ENCODE measurements at places on chromosomes 7 and 10.

GRCh38 chr7:38909870-38910269 is 879 bp upstream of the VPS41 start:
- no peak for DNase-seq

DNA sequence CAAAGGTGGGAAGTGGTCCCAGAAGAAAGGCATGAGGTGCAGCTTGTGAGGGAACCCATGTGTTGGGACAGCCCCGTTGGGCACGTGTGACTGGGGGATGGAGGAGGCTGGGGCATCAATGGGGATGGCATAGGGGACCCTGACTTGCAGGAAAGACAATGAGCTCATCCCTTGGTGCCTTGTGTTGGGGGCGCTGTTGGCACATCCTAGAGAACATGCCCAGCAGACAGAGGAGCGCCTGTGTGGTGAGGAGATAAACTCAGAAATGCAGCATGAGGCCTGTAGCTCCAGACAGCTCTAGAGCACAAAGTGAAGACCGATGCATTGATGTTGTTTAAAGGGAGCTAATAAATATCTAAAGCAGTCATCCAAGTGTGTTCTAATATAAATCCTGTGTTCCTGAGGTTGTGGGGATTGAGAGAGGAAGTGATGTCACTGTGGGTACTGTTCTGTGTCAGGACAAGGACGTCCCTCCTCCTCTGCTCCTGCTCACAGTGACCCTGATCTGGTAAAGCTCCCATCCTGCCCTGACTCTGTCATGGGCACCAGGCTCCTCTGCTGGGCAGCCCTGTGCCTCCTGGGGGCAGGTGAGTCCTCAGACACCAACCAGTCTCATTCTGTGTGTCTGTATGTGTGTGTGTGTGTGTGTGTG is 126.1 kb upstream of the PRSS58 start:
- DNase-seq: no peak

DNA sequence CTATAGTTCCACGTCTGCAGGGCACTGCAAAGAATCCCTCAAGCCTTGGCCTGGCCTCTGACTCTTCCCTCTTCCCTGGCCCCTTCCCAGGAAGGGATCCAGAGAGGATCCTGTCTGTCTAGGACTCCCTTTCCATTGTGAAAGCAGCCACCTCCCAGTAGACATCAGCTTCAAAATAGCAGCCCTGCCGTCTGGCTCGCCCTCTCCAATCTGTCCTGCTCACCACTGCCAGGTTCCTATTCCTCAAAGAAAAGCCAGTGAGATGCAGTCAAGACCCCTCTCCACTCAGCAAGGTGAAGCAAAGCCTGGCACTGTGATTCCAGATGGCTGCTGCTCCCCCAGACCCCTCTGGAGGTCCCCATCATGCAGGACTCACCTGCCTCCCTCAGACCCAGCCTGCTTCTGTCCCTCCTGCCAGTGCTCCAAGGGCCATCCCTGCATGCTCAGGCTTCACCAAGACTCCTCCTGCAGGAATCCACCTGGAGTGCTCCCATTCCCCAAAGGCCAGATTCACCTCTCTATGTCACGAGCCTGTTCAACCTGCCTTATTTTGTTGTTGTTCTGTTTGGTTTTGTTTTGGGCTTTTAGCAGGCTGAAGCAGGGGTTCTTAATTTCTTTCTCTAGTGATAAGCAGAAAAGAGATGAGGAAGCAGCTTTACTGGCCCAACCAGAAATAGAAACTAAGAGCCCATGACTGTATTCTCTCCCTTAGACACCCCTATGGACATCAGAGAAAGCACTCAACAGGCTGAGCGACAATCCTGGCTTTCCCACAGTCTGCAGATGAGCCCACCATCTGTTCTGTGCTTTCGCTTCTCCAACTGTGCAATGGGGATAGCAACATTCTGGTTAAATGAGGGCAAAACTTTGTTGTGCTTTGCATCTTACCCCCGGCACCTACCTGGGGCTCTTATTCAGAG is 305.1 kb downstream of the GRID1 start:
- DNase-seq: no peak

GRCh38 chr7:2873686-2874551 is 29.8 kb upstream of the GNA12 start:
- DNase-seq: peak; percentile 57

GRCh38 chr10:45640941-45641340 is 31.6 kb downstream of the ZFAND4 start:
- no peak for DNase-seq

DNA sequence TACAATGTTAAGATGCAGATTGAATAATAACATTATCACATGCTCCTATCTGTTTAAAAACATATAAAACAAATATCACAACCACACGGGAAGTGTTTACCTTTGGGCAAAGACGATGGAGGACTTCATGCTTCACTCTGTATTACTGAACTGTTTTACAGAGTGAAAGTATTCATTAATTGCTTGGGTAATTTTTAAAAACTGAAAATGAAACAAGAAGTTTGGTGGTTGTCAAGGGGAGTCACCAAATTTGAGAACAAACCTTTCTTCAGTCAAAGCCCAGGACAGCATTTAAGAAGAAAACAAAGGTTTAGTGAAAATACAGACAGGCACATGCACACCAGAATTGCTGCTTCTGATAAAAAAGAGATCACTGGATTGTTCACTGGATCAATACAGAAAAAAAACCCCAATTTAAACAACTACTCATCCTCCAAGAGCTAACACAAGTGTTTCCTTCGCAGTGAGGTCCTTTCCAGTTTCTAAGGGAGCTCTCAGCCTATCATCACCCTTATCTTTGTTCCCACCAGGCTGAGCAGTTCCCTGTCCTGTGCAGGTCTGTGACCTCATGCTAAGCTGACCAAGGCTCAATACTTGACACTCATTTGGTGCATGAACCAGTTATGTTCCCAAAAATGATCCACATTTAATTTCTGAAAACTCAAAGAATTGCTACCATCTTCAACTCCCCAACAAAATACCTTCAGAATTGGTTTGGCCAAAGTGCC is 8.8 kb downstream of the PARP12 start:
- no peak for DNase-seq

- DNase-seq: peak; percentile 8
Observed at GRCh38 chr10:59831658-59832503, 74.5 kb downstream of the CCDC6 start.

DNA sequence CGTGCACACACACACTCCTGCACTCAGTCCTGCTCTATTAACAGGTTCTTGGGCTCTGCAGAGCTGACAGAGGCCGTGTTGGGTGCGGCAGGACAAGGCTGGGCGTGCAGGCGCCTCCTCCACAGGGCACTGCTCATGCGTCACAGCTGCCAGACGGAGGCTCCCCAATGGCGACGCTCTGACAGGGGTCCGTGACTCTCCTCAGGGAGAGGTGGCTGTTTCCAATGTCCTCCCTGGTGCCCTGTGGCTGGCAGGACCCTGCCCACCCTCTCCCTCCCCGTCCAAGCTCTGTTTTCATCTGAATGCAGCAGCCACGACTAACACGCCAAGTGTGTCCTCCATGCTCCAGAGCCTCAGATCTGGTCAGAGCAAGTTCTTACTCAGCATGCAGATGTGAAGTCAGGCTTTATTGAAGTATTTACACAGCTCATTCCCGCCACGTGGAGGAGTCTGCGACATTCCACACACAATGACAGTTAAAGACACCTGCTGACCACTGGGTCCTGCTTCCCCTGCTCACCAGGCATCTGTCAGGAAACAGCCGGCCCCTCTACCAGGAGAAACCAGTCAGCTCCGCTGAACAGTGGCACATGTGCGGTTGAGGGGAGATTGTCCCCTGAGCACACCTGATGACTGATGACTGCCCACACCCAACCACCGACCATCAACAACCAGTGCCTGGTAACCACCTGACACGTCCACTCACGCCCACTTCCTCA is 116.7 kb downstream of the VIPR2 start:
- peak; percentile 44 for DNase-seq

GRCh38 chr7:104825099-104825498 is 188.9 kb upstream of the KMT2E start:
- no peak for DNase-seq

DNA sequence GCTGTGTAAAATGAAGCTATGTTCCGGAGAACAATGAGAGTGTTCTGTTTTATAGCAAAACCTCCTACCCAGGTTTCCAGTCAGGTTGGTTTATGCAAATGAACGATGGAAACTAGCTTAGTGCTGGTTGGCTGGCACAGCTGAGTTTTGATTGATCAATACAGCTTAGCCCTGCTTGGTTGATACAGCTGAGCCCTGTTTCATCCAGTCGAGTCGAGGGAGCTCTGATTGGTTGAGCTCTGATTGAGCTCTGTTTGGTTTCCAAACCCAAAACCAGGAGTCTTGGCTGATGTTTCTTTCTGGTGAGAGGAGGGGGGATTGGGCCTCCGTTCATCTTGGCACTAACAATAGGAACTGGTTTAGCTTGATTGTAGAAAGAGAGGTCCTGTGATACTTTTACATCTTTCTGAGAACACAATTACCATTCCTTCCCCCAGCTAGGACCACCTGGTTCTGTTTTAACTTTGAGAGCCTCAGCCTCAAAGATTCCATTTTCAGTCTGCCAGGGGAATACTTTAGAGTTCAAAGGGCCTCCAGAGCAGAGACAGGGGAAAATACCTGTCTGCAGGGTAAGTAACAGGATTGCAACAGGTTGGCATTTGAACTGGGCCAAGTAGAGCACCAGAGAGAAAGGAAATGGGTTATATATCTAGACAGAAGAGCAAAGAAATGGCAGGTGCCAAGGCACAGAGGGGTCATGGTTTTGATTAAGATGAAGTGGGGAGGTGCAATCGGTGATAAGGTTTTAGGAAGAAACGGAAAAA is 210.9 kb downstream of the GRM8 start:
- DNase-seq: no peak

DNA sequence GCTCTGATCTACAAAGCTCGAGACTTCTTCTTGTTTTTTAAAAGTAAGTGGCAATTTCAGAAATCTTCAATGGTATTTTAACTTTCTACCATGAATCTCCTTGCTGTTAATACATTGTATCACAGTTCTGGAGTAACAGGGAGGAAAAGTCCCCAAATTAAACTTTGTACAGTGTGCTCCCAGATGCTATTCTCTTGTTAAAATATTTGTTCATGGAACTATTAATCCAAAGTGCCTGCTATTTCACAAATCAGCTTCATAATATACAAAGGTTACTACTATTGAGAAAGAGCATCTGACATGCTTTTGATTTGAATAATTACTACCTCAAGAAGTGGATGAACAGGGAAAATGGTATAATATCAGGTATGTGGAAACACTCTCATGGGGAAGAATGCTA is 36.6 kb downstream of the SIRT1 start:
- DNase-seq: no peak

DNA sequence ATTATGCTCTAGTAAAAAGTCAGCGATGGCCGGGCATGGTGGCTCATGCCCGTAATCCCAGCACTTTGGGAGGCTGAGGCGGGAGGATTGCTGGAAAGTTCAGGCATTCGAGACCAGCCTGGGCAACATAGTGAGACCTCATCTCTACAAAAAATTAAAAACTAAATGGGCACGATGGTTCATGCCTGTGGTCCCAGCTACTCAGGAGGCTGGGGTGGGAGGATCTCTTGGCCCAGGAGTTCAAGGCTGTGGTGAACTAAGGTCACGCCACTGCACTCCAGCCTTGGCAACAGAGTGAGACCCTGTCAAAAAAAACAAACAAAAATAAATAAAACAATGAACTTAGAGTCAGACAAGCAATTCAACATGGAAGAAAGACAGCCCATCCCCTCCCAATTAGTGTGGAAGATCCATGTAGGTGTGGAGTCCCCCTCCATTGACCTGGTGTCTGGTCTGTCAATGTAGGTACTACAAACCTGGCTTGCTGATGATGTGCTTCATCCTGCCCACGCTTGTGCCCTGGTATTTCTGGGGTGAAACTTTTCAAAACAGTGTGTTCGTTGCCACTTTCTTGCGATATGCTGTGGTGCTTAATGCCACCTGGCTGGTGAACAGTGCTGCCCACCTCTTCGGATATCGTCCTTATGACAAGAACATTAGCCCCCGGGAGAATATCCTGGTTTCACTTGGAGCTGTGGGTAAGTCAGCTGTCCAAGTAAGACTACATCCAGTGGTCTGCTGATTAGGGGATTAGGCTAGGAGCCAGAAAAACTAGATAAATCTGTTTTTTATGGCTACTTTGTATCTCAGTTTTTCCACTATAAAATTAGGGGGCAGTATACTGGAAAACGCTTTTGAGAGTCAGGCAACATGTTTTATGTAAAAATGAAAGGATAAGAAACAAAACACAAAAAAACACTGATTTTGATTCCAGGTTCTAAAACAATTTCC is 9.3 kb downstream of the SCD start:
- DNase-seq: no peak

- no peak for DNase-seq
Observed at GRCh38 chr7:111953611-111954010, 252.6 kb downstream of the DOCK4 start.

DNA sequence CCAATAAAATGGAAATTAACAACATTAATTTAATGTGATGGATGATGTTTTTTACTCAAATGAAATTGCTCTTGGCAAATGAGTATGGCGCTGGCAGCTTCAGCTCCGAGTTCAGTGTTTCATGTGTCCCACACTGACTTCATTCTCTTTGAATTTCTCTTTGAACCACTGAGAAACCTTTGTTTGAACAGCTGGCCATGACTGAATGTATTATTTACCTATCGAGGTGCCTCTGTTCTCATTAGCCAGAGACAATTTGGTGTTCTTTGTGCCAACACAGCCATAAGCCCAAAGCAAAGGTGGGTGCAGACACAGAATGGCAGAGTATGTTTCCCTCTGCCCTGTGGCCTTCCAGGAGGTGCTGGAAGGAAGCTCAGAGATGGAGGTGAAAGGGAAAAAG is 42.1 kb downstream of the TMEM178B start:
- DNase-seq: no peak

GRCh38 chr7:146660839-146661238 is 544.2 kb downstream of the CNTNAP2 start:
- DNase-seq: no peak

- DNase-seq: no peak
Observed at GRCh38 chr7:158567153-158567603, 20.4 kb downstream of the PTPRN2 start.

- DNase-seq: no peak
Observed at GRCh38 chr7:105705427-105705826, 124.1 kb upstream of the EFCAB10 start.

- no peak for DNase-seq
Observed at GRCh38 chr7:130845581-130846085, 111.6 kb upstream of the KLF14 start.

DNA sequence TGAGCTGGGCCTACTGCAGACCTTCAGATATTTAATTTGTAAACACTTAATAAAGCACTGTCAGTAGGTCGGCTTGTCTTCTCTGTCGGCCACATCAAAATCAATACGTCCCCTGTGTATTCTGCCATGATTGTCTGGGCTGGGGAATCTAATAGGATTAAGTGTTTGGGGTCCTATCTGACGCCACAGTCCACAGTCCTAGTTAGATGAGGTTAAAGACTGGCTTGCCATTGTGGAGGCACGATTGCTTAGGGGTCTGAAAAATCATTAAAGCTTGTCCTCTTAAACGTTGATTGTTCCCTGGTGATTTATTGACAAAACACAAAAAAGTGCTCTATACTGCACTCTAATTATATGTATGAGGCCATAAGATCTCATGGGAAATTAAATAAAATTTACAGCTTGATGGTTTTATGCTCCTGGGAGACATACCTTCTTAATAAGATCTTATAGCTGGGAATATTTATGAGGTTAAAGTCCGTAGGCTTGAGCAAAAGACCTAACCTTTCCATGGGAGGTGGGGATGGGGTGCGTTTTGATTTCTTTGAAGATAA is 650.3 kb upstream of the GALNT17 start:
- DNase-seq: no peak

GRCh38 chr10:5891009-5891408 is 966 bp downstream of the FBH1 start:
- no peak for DNase-seq

- DNase-seq: no peak
Observed at GRCh38 chr10:124628676-124629021, 115.5 kb downstream of the FAM53B start.

- no peak for DNase-seq
Observed at GRCh38 chr7:148403466-148403993, 187.0 kb upstream of the C7orf33 start.
